ENCODE measurements at places on chromosomes 11 and 22.

- no peak for DNase-seq
Measured at GRCh38 chr11:107780775-107781174, 68.9 kb upstream of the SLN start.

DNA sequence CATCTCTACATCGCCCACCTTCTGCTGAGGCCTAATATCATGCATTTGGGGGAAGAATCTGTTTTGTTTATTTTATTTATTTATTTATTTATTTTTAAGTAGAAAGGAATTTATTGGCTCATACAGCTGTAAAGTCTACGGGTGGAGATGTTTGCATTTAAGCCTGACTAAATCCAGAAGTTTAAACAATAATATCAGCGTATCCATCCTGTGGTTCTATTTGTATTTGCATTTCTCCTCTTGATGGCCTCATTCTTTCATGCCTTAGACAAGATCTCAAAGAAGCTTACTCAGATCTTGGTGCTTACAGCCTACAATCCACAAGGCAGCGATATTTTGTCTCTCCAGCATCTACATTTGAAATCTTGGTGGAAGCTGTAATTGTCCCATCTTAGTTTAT lies 67.1 kb upstream of the CARD18 start:
- no peak for DNase-seq

- no peak for DNase-seq
Measured at GRCh38 chr22:44574640-44575380, 76.8 kb upstream of the RTL6 start.

DNA sequence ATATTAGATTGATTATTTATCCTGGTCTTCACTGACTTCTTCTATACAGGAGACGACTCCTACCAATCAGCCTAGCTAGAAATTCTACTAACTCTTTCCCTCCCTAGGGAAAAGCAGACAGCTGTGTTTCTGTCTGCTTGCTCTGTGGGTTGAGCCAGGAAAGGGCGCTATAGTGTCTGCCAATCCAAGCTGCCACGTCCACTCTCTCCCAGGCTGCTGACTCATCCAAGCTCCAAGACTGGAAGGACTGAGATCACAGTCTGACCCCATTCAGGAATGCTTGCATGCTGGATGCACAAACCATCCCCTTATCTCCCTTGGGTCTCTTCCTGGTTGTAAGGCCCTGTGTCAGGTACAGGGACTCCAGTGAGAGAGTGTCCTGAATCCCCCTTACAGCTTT lies 955.6 kb downstream of the OPCML start:
- no peak for DNase-seq

DNA sequence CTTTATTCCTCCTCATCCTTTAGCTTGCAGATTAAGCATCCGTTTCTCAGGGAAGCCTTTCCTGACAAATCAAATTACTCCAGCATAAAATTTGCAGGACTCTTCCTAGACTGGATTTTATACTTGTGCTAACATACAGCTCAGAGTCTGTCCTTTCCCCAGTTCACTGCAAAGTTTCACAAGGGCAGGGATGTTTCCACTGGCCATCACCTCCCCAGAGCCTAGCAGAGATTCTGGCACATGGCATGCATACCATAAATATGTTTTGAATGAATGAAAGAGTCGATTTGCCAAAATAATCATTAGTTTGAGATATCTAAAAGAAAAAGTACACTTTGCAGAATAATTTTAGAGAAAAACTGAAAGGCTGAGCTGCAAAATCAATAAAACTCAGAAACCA lies 10.6 kb downstream of the MSANTD4 start:
- no peak for DNase-seq

DNA sequence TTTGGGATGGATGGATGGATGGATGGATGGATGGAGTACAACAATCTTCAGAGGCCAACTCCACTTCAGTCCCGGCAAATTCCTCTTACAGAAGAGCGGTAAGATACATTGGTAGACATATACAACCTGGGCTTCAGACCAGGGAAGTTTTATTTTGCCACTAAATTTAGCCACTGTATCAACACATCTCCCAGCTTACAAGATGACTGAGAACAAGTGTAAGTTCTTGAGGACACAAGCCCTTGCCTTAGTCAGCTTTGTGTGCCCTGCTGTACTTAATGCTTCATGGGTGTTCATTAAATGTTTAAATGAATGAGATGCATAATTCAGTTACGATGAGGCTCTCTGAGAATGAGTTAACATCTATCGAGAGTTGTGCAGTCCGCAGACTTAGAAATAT lies 127.7 kb downstream of the COMMD9 start:
- no peak for DNase-seq

- no peak for DNase-seq
Measured at GRCh38 chr22:25484521-25485315, 79.8 kb upstream of the GRK3 start.

DNA sequence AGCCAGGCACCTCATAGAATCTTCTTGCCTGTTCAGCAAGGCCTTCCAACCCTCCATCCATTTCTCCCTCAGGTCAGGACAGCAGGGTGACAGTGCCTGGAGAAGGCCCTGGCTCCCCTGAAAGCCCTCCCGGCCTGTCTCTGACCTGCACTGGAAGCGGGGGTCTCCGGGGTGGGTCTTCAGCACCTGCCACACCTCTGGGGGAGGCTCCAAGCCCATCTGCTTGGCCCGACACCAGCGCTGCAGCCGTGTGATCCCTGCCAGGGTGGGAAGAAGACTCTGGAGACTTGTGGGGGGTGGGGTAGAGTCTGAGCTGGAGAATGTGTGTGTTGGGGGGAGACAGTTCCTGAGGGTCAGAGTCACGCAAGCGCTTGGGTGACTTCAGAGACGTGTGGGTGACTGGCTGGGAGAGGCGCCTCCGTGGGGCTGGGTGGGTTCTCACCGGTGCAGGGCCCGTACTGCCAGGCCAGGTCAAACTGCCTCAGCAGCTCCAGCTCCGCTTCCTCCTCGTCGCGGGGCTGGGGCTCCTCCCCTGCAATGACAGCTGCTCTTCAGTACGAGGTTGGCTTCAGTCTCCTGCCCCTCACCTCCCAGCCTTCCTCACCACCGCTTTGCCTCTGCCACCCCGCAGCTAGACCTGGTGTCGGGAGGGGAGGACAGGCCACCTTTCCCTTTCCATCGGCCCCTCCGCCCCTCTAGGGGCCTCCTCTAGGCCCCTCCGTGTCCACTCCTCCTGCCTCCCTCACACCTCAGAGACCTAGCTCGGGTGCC lies 615 bp downstream of the POLD4 start:
- DNase-seq = no peak

GRCh38 chr22:45977003-45977411 lies at the start of gene WNT7B:
Gene WNT7B, minus strand, starts transcription at chr22:45977162. Its CDS starts 408 bp downstream, at chr22:45976754.
- DNase-seq = no peak

DNA sequence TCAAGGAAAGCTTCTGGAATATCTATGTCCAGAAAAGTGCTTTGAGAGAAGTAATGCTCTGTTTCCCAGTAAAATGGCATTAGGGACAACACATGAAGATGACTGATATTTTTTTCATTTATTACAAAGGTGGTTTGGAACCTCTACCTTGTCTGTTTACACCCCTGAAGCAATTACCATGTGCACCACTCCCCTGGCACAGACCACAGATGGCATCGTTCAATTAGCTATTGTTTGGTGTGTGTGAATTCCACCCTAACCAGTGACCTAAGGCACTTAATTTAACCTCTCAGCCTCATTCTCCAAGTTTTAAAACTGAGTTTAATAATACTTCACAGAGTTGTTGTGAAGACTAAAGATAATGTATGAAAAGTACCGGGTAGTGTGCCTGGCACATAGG lies 127.6 kb upstream of the BMAL1 start:
- no peak for DNase-seq

GRCh38 chr22:44574057-44574639 lies 76.1 kb upstream of the RTL6 start:
- no peak for DNase-seq

GRCh38 chr22:47372596-47373385 lies 610.3 kb downstream of the TBC1D22A start:
- no peak for DNase-seq

- DNase-seq = no peak
Measured at GRCh38 chr22:26174280-26174679, 5.0 kb downstream of the SEZ6L start.

- no peak for DNase-seq
Measured at GRCh38 chr11:60118338-60118737, 29.9 kb downstream of the MS4A2 start.

DNA sequence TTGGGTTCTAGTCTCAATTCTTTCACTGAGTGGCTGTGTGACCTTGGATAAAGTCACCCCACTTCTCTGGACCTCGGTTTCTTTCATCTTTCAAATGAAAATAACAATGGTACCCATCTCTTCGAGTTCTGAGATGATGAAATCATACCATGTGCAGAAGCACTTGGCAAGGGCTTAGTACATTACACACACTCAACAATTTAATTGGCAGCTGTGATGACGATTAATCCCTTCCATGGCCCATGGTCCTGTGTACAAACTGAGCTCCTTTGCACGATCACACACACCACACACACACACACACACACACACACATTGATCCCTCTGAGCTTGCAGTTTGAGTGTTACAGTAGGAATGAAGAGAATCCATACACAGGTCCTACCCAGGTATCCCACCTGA lies 103.4 kb upstream of the ASPHD2 start:
- DNase-seq = no peak

DNA sequence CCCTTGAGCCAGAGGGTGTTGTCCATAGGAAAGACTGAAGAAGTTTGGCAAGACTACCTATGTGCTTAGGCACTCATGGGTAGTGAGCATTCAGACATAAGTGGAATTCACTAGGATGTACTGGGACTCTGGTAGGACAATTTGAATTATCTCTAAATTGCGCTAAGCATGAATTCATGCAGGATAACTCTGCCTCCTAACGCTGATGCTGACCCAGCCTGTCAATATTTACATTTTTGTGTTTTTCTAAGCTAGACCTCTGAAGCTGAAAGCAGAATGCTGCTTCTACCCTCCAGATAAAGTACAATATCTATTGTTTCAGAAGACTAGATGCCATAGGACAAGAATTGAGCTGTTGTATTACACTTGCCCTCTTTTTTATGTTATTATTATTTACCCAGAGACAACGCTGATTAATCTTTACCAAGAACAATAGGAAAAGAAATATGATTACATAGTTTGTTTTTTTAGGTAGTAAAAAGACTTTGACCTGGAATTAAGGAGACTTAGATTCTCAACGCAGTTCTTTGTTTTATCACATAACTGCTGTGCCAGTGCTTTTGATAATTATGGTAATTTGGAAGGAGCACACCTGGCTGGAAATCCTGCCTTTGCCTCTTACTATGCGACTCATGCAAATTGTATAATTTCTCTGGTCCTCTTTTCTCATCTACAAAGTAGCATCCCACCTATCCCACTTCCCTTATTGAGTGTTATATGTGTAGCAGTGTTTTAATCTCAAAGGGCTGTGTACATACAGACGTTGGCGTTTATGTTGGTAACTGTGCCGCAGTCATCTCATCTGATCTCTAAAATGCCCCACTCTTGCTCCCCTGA lies 21.2 kb upstream of the GRAMD1B start:
- no peak for DNase-seq

GRCh38 chr11:9982127-9982795 lies 311.8 kb downstream of the SBF2 start:
- DNase-seq = no peak

DNA sequence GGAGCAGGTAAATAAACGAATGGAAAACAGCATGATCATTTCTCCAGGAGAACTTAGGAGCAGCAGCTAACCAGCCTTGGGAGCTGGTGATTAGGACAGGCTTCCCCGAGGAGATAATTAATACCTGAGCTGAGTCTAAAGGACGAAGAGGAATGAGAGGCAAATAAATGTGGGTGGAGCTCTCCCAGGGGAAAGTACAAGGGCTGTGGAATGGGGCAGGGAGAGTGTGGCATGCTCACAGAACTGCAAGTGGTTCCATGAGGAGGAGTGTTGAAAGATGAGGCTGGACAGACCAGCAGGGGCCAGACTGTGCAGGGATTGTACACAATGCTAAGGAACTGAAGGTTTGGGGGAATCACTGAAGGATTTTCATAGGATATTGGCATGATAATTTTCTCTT lies 14.2 kb upstream of the TLCD5 start:
- no peak for DNase-seq

DNA sequence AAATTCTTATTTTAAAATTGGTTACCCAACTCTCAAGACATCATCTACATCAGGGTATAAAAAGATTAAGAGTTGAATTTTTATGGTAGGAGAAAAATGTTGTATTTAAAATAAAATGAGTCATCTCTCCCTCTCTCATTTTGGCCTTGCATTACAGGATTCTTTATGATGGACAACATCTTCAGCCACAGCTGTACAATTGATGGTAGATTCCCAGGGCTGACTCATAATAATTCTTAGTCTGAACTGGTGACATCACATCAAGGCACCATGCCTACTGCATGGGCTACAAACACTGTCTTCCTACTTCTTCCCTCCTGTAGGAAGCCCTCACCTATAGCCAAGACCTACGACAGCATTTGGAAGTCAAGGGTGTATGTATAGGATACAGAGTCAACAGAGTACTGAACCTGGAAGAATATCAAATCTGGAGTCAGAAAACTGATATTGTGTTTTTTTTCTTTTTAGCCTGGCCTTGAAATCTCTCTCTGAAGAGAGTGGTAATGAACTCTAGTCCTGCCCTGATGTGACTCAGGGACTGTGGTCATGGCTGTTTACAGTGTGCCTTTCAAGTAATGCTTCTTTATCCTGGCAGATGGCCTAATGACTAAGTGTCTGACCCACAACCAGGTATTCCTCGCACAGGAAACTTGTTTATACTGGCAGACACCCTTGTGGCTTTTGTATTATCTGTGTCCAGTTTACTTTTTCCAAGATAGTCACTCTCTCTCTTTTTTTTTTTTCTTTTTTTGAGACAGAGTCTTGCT lies 32.5 kb downstream of the MRGPRX2 start:
- DNase-seq = no peak

- DNase-seq = no peak
Measured at GRCh38 chr11:117259417-117259816, 26.9 kb downstream of the RNF214 start.

GRCh38 chr11:131079036-131079435 lies 162.8 kb upstream of the SNX19 start:
- no peak for DNase-seq

DNA sequence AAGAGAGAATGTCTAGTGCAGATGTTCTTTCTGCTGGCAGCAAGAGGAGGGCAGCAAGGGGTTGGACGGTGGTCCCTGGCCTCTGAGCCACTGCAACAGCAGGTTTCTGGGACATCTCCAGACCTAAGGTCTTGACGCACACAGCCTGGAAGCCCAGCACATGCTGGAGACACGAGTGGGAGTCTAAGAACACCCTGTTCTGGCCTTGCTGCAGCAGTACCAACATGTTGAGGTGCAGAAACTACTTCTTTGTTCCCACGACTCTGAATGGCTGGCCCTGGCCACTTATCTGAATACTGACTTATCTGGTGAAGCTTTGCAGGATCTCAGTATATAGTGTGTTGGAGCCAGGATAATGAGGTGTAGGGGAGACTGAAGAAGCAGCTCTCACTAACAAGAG lies 6.8 kb downstream of the MICAL2 start:
- DNase-seq = peak; percentile 38

DNA sequence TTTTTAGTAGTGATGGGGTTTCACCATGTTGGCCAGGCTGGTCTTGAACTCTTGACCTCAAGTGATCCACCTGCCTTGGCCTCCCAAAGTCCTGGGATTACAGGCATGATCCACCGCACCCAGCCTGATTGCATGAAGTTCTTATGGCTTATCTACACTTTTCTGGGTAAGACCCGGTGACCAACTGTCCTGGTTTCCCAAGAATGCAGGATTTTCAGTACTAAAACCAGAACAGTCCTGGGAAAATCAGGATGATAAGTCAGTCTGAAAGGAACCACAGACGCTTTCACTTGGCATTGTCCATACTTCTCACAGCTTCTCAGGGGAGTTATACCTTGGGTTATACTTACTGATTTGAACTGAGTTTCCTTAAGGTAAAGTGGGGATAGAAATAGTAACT lies 1.4 kb upstream of the BPIFC start:
- DNase-seq = no peak
